ENCODE measurements at places on chromosomes 1 and 21.

- DNase-seq: no peak
Measured at GRCh38 chr1:42141978-42142377, 11.2 kb upstream of the GUCA2B start.

DNA sequence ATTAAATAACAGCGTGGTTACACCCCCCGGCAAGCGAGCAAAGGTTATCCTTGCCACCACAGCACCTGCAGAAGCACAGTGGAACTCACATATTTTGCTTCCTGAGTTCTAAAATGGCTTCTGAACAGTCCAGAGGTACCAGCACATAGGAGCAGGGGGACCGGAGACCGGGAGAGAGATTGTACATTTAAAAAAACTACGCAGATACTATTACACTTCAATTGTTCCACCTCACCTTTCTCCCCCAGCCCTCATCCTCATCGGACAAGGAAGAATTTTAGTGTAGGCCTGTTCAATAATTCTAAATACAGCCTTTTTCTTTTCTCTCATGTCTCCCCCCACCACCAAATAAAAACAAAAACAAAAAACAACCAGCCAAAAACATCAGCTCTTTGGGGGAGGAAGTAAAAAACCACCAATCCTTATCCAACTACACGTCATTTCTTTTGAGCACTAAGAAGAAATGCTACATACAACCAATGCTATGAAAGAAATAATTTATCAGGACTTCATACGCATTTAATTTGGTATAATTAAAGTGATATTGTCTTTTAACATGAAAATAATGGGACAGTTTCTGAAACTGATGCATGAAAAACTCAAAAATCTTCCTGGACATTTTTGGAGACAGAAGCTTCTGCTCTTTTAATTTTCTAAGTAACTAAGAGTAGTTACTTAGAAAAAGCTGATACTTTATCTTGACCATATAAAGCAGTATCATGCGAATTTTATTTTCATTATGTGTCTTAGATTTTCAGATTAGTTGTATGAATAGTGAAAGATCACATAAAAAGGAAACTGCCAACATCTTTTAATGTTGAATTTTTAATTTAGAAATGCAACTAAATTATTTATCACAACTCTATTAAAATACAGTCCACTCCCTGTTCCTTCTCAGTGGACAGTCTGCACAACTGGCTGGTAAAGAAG, 9.1 kb downstream of the CDKN2C start:
- DNase-seq: peak; percentile 13

DNA sequence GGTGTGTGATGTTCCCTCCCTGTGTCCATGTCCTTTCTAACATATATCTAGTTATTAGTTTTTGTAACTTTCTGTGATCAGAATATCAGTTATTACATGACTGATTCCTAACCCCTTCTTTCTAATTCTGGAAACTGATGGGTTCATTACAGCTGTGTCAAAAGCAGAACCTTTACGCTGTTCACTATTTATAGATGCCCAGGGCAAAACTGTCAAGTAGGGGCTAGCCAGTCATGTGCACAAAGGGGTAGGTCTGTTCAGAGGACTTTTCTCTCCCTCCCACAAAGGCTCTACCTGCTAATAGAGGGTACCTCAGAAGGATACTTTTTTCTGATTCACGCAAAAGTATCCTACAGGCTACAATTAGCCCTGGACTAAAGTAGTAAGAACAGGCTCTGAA, 79.2 kb downstream of the NRDC start:
- DNase-seq: no peak

DNA sequence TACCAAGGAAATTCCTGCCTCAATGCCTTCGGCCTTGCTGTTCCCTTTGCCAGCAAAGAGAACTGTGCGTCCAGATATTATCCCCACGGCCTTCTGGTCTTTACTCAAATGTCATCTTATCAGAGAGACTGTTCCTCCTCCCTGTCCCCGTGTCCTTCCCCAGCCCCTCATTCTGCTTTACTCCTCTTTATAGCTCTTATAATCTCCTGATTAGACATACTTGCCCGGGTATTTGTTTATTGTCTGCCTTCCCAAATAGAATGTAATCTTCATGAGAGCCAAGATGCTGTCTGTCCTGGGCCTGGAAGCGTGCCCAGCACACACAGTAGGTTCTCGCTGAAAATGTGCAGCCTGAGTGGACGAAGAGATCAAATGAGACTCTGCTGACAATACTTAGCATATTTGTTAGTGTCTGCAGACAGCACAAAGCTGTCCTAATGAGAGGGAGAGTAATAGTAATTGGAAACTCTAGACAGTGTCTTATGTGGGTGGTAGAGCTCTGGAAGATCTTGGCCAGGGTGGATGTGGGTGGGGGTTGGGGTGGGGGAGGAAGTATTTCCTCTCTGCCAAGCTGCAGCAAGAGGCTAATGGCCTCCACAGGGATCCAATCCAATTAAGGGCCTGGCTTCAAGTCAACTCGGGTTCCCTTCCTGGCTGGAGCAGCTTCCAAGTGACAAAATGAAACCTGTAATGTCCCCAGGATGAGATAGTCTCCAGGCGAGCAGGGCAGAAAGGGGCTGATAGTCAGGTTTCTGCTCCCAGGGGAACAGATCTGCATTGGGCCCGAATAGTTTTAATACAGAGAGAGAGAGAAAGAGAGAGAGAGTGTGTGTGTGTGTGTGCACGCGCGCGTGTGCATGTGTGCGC, 9.5 kb upstream of the CLIC4 start:
- no peak for DNase-seq

- no peak for DNase-seq
Measured at GRCh38 chr1:41025979-41026819, 4.7 kb upstream of the SLFNL1 start.

- no peak for DNase-seq
Measured at GRCh38 chr1:214856843-214857242, 225.7 kb upstream of the KCNK2 start.

DNA sequence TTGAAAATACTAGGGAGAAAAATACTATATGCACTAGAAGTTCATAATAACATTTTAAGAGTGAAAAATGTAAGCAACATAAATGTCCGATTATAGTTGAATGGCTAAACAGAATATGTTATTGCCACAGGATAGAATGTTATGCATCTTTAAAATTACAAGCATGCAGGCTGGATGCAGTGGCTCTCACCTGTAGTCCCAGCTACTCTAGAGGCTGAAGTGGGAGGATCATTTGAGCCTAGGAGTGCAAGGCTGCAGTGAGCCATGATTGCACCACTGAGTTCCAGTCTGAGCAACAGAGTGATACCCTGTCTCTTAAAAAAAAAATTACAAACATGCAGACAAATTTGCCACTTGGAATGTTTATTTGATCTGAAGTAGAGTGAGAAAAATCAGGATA, 3.0 kb upstream of the BATF3 start:
- DNase-seq: no peak

DNA sequence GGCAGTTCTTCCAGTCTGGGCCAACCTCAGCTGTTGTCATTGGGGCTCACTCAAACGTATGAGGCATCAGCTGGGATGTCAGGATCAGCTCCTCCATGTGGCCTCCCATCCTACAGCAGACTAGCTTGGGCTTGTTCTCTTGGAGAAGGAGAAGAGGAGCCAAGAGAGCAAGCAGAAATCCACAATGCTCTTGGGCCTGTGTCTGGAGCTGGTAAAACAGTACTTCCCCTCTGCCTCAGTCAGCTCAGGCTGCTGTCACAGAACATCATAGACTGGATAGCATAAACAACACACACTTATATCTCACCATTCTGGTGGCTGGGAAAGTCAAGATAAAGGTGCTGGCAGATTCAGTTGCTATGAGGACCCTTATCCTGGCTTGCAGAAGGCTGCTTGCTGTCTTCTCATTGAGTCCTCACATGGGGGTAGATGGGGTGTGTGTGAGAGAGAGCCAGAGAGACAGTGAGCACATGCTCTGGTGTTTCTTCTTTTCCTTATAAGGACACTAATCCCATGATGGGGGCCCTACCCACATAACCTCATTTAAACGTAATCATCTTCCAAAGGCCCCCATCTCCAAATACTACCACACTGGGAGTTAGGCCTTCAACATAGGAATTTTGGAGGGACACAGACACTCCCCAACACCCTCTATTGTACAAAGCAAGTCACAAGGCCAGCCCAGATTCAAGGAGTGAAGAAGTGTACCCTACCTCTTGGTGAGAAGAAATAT, 16.3 kb upstream of the DNAJC6 start:
- DNase-seq: no peak

DNA sequence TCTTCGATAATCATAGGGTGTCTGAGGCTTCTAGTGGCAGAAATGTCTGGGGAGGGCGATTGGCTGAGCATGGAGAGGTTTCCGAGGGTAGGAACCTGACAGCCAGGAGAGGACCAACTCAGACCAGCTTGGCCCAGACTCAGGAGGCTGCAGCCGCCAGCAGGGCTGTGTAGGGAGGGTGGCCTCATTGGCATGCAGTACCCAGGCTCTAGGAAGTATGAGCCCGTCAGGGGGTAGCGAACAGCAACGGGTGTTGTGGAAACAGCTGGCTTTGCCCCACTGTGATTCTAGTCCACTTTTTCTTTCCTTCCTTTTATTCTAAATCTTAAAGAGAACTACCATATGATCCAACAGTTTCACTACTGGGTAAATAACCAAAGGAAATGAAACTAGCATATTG, 103.3 kb downstream of the DIRAS3 start:
- no peak for DNase-seq

DNA sequence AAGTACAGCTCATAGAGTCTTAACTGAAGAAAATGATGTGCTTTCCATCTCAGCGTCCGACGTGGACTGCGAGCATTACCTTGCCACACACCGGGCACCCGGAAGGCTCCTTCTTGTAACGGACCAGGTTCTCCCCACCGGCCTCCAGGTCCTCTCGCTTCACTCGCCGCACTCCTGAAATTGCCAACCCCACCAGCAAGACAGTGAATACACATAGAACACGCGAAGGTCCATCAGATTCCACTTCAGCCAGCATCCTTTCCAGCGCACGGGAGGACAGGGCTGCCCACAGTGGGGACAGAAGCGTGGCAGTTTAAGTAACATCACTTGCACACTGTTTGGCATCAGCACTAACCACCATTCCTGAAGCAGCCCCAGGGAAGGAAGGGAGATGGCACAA, 53.3 kb downstream of the PRDM15 start:
- DNase-seq: no peak
